Body of pancreas (tissue), 4 donors: ENCODE measurements at places on chromosomes 3 and 15. TPM values are rescaled to one million over a fixed set of nuclear protein-coding genes. Genes with fewer than 3 reads are reported as not detected.

DNA sequence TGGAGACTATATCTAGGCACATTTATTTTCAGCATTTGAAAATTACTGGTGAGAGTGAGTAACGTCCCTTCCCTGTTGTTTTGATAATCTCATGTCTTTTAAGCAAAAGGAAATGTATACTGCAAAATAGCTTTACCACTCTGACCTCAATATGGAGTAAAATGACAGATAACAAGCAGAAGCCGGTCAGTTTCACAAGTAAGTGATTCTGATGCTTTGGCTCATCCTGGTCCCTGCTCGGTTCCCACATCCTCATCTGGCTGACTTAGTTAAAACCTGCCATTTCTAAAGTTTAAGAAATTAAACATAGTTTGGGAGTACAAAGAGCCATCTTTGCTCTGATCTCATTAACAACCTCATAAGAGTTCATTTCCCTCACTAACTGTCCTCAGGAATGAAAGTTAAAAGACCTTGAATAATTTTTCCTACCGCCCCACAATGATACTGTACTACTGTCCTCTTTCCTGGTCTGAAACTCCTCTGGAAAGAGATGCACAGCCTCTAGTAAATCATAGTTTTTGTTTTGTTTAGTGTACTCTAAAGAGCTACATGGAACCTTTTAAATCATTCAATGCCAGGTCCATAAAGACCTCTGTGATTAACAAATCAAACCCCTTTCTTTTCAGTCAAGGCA, 72.3 kb upstream of the ICE2 start:
- no peaks in the 10 kb centered on the region for H3K27me3 ChIP-seq
- peaks cover 6% of the 10 kb centered on the region for H3K4me1 ChIP-seq
- no peak overlapping the region for H3K4me3 ChIP-seq
- H3K27ac ChIP-seq: no peak overlapping the region

DNA sequence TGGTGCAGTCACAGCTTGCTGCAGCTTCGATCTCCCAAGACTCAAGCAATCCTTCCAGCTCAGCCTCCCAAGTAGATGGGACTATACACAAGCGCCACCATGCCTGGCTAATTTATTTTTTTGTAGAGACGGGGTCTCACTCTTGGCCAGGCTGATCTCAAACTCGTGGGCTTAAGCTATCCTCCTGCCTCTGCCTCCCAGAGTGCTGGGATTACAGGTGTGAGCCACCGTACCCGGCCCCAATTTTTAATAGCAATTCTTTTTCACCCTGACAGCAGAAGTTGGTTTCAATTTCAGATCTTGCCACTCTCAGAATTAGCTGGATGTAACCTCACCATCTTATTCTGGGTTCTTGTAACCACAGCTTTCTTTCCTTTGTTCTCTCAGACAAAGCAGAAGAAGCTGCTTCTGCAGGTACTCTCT, 64.8 kb downstream of the TRIM71 start:
- no peak overlapping the region for H3K27ac ChIP-seq
- no peak overlapping the region for H3K4me3 ChIP-seq
- no peaks in the 10 kb centered on the region for H3K4me1 ChIP-seq
- DNase-seq: no peak

DNA sequence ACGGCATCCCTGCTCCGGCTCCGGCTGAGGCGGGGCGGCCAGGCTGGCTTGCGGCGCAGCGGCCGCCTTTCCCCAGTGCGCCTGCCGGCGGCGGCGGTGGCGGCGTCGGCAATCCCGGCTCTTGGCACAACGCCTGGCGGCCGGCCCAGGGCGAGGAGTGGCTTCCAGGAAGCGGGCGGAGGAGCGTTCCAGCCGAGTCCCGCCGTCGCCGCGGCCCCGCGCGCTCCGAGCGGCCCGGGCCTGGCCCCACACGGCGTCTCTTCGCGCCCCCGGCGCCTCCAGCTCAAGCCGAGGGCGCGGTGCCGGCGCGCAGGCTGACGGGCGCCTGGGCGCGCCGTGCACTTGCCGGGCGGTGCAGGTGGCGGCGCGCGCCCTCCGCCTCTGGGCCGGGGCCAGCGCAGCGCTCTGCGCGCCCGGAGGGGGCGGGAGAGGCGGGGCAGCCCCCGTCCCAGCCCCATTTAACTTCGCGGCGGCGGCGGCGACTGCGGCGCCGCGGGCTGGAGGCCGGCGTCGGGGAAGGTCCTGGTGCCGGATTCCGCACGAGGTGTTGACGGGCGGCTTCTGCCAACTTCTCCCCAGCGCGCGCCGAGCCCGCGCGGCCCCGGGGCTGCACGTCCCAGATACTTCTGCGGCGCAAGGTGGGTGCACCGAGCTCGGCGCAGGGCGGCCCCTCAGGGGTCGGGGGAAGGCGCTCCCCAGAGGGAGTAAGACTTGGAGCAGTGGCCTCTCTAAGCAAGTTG, at the start of gene ADAMTSL3:
TSS of gene ADAMTSL3 (plus strand) at position 485 of the 740 bp plus-strand sequence. CDS start 1,639 bp downstream, outside the sequence.
- DNase-seq: peak; percentile 87
- H3K4me3 ChIP-seq: peak within 1 kb of the TSS; percentile 26
- no peaks in the 10 kb centered on the region for H3K27me3 ChIP-seq
- H3K27ac ChIP-seq: peak within 1 kb of the TSS; percentile 73
- no peaks in the 10 kb centered on the region for H3K36me3 ChIP-seq

DNA sequence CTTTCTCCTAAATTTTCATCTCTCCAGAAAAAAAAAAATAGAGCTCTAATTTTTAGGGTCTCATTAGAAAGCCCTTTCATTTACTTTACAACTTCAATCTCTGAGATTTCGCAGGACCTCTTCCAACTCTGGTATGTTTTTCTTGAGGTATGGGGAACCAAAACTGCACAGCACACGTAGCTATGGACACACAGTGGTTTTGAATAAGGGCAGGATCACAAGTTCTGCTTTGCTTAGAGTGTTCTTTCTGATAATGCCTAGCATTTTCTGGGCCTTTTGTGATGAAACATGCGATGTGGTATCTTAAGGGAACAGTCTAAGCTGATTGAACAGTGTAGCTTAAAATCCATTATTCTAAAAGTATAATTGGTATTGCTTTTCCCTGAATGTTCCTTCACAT, 25.3 kb downstream of the ZNF592 start:
- DNase-seq: no peak
- H3K27ac ChIP-seq: no peak overlapping the region
- H3K4me3 ChIP-seq: no peak overlapping the region
- no peaks in the 10 kb centered on the region for H3K36me3 ChIP-seq
- peaks cover 19% of the 10 kb centered on the region for H3K4me1 ChIP-seq
- H3K27me3 ChIP-seq: no peaks in the 10 kb centered on the region

- DNase-seq: no peak
- H3K27me3 ChIP-seq: no peaks in the 10 kb centered on the region
- no peak overlapping the region for H3K27ac ChIP-seq
- H3K4me1 ChIP-seq: no peaks in the 10 kb centered on the region
- no peak overlapping the region for H3K4me3 ChIP-seq
These were observed 214.4 kb downstream of the LRTM1 start for GRCh38 chr3:54713455-54713854.

GRCh38 chr15:37794947-37795346, 139.5 kb upstream of the TMCO5A start:
- no peaks in the 10 kb centered on the region for H3K36me3 ChIP-seq
- no peak overlapping the region for H3K4me3 ChIP-seq
- no peak for DNase-seq
- H3K27ac ChIP-seq: no peak overlapping the region

DNA sequence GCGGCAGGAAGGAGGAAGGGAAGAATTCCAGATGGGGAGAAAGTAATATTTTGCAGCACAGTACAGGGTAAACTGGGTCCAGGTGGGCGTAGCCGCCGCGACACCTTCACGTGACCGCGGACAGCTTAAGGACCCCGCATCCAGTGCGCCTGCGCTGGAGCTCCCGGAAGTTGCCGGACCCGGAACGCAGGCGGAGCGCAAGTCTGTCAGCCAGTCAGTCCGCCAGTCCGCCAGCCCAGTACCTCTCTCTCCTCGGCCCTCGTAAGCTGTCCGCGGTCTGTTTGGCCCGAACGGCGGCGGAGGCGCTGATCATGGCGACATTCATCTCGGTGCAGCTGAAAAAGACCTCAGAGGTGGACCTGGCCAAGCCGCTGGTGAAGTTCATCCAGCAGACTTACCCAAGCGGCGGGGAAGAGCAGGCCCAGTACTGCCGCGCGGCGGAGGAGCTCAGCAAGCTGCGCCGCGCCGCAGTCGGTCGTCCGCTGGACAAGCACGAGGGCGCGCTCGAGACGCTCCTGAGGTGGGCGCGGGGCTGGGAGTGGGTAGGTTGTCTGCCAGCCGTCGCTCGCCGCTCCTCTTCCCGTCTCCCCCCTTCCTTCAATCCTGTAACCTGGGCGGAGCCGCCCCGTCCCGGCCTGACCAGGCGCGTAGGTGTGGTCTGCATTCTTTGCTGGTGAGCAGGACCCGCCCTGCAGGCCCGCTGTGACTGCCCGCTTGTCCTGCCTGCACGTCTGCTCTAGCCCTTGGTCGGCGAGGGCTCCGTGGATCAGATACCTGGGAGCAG, at the start of gene PDCD6IP:
TSS of gene PDCD6IP (plus strand) at position 213 of the 784 bp plus-strand sequence. CDS start at position 312, 99 bp downstream.
- peak within 1 kb of the TSS; percentile 96 for H3K27ac ChIP-seq
- no peaks in the 10 kb centered on the region for H3K27me3 ChIP-seq
- peak within 1 kb of the TSS; percentile 78 for H3K4me3 ChIP-seq
- H3K36me3 ChIP-seq: no peaks in the 10 kb centered on the region
- H3K4me1 ChIP-seq: peaks cover 40% of the 10 kb centered on the region
- peak; percentile 95 for DNase-seq

DNA sequence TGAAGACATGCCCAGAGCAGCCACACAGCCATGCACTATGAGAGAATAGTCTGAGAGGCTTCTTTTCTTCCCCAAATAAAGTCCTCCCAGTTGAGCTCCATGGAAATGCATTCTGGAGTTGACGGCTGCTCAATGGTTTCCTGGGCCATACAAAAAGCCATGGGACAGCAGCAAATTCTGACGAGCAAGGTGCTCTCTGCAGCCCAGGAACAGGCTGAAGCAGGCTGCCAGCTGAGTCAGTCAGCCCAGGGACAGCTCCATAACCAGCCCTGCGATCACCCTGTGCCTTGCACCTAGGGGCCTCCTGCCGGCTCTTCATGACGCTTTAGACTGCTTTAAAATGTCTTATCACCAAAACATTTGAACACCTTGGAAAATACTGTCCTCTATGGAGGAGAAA, 256.3 kb upstream of the CHRNA7 start:
- no peak for DNase-seq
- no peaks in the 10 kb centered on the region for H3K27me3 ChIP-seq
- H3K36me3 ChIP-seq: no peaks in the 10 kb centered on the region
- no peaks in the 10 kb centered on the region for H3K4me1 ChIP-seq
- no peak overlapping the region for H3K27ac ChIP-seq
- H3K4me3 ChIP-seq: no peak overlapping the region

DNA sequence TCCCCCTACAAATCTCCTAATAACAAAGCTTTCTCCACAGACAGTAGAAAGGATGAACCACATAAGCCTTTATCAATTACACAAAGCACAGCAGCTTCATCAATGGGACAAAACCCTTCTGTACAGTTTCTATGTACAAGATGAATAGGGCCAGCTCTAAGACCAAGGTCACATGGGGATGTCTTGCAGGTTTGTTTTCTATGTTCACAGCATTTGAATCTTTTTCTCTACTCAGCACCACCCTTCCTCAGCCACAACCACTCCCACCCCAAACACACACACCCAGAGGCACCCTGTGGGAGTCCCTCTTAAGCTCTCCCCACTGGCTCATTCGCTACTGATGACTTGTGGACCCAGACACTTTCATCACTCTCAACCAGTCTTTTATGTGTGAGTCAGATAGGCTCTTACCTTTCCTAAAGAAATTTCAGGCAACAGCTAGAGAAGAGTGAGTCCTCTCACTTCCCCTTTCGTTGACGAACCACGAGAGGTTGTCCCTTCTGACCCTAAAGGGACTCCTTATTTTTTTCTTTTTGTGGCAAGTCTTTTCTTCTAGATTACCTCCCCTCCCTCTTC, 57.9 kb downstream of the ARHGAP31 start:
- no peak overlapping the region for H3K4me3 ChIP-seq
- no peak for DNase-seq
- no peaks in the 10 kb centered on the region for H3K4me1 ChIP-seq
- no peaks in the 10 kb centered on the region for H3K36me3 ChIP-seq

DNA sequence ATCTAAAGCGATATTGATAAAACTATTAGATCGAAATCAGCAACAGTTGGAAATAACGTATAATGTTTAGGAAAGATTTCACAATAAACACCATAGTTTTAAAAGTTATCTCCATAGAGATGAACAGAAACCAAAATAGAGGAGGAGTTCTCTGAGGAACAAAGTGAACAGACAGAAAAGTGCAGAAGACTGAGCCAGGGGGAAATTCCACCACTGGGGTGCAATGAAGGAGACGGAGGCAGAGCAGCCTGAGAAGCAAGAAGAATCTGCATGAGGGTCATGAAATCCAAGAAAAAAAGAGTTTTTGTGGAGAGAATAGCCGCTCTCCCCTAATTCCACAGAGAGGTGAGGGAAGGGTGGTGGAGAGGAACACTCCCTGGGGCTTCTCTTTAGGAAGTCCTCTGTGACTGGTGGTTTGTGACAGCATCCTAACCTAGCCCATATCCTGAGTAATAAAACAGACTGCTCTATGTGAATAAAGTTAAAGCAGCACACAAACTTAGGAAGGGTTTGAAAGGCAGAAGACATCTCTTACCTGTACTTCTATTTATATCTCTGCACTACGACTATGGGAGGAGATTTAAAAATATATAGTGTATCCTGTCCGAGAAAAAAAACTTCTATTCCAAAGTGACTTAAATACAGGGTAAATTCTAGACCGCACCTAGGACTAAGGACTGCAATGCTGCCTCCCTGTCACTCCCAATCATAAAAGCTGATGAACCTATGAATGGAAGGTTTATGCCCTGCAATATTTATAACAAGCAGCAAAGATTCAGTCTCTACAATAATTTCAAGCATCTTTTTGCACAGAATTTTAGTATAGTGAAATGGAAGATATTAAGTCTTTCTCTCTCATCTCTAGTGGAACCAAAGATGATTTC, 22.9 kb downstream of the ATP8B4 start:
- no peaks in the 10 kb centered on the region for H3K27me3 ChIP-seq
- no peak overlapping the region for H3K27ac ChIP-seq
- H3K4me1 ChIP-seq: no peaks in the 10 kb centered on the region

The LMAN1L gene
- not detected for total RNA-seq

The GLCE gene
- total RNA-seq: 6.6 TPM
